ENCODE measurements at places on chromosomes 7 and 10.

- no peak for DNase-seq
Measured at GRCh38 chr10:6980353-6980752, 400.3 kb upstream of the PRKCQ start.

GRCh38 chr10:14261336-14261735 lies 69.4 kb downstream of the FRMD4A start:
- DNase-seq = no peak

DNA sequence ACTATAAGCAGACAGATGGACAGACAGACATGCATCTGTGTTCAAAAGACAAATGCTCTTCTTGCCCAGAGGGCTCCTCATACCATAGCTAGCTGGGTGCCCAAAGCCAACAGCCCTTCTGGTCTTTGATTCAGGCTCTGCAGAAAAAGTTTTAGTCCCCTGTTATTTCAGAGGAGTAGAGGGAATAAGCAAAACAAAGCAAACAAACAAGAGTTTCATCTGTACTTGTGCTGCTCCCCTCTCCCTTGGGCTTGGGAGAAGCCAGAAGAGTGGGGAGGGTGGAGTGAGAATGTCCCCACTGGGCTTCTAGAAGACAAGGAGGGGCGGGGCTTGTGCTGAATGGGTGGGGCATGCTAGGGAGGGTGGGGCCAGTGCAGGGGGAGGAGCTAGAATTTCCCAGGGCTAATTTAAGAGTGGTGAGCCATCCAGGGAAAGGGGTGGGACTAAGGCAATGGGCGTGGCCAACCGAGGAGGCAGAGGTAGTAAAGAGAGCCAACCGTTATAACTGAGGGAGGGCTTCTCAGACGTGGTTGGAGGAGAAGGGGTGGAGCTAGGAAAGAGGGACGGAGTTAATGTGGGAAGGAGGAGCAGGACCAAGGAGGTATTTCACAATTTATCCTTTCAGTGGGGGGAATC lies 101.2 kb upstream of the MGMT start:
- no peak for DNase-seq

DNA sequence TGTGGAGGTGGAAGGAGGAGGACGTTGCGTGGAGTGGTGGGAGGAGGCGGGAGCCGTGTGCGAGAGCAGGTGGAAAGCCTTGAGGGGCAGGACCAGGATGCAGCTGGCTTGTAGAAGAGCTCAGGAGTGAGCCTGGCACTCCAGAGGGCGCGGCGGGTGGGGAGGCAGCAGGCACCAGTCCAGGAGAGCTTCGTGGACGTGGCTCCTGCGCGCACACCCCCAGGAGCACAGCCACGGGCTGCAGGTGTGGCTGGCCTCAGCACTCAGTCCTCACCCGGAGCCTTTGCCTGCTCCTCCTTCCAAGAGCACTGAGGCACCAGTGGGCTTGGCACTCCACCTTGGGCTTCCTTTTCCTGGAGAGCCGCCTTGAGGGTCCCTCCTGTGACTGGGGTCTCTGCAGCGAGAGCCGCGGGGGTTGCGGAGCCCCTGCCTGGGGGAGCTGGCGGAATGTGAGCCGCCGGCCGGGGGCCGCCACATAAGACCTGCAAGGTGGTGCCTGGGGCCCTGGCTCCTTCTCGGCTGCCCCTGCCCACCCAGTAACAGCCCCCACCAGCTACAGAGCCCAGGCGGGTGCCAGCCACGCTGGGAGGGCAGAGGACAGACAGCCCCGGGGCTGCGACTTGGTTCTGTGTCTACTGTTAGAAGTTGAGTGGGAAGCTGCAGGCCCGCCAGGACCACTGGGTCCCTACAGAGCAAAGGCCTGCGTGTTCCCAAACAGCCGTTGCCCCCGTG lies 11.1 kb downstream of the MAFK start:
- no peak for DNase-seq

- DNase-seq = no peak
Measured at GRCh38 chr10:24938076-24938475, 14.3 kb downstream of the PRTFDC1 start.

DNA sequence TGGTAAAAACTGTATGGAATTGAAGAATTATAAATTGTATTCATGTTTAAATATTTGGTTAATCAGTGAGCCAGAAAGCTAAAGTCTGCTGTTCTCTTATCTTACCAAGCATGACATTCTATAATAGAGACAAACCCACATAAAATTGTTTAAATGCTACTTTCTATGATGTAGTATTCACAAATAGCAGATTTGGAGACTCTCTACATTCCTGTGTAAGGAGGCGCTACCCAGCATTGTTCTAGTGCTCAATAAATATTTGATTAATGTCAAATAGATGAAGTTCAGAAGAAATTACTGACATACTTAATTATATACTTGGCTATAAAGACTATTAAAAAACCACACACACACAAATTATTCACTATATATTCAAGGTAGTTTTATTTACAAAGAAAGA lies 49.8 kb downstream of the DOCK4 start:
- DNase-seq = no peak

DNA sequence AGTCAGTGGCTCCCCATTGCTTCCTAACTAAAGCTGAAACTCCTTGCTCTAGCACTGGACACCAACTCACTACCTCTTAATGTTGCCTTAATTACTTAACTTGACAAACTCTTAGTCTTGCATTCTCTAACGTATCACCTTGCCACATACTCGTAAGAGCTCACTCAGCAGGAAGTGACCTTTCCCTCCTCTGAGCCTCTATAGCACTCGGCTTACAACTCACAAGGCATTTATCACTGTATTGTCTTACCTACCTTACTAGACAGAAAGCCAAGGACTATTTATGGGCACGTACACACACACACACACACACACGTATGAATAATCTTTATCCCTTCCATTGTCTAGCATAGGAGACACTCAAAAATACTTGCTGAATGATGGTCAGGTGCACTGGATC lies 21.2 kb downstream of the CEP41 start:
- no peak for DNase-seq

- DNase-seq = no peak
Measured at GRCh38 chr10:45473126-45473525, 99.1 kb downstream of the ALOX5 start.

DNA sequence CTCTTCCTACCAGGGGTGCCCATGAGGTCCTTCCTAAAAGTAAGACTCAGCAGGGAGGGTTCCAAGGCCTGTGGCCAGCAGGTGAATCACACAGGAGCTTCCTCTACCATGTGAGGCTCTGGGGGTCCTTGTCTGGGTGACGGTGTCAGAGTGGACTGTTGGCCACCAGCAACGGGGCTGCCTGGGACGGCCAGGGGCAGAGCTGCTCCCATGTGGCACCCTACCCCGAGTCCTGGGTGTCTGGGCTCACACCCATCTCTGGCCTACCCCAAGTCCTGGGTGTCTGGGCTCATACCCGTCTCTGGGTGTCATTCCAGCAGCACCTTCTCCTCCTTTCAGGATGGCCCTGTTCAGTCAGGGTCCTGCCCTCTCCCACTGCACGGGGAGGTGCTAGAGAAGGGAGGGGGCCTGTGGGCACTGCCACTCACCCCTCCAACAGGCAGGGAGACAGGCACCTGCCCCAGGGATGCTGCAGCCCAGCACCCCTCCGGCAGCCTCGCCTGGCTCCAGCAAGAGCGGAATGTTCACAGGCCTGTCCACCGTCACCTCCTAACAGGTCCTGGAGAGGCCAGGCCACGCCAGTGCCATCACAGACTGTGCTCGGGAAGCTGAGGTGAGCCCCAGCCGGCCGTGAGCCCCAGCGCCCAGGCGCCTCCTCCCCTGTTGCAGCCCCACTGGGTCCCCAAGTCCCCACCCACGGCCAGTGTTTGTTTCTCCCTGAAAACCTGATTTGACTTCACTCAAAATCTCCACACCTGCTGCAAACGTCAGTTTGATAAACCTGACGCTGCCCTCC lies 143.7 kb downstream of the PTPRN2 start:
- DNase-seq = no peak

GRCh38 chr10:87691506-87692070 lies 31.9 kb downstream of the PAPSS2 start:
- no peak for DNase-seq

DNA sequence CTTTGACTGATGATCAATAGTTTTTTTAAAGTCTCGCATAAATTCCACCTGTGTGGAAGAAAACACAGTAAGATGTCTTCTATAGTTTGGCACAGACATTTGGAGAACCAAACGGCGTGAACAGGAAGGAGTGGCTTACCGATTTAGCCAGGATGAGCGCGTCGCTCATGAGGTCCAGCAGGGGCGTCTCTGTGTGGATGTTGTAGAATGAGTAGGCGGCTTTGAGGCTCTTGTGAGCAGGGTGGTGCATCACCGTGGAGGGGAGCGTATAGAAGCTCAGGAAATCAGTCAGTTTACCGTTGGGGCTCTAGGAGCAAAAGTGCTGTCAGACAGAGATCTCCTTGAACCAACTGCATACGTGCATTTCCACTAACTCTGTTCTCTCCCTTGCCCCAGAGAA lies 15.5 kb downstream of the RPP38 start:
- no peak for DNase-seq

DNA sequence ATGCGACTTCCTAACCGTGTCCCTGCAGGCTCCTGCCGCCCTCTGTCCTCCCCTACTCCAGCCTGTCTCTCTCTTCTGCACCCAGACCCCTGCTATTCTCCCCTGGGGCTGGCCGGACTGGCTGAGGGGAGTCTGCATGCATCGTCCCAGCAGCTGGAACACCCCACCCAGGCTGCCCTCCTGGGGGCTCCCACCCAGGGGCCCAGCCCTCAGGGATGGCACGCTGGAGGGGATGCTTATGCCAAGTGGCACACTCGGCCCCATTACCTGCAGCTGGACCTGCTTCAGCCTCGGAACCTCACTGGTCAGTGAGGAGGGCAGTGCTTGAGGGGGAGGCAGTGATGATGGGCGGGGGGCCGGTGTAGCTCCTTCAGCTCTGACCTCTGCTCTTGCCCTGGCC lies 21.7 kb upstream of the ZNF467 start:
- DNase-seq = no peak

DNA sequence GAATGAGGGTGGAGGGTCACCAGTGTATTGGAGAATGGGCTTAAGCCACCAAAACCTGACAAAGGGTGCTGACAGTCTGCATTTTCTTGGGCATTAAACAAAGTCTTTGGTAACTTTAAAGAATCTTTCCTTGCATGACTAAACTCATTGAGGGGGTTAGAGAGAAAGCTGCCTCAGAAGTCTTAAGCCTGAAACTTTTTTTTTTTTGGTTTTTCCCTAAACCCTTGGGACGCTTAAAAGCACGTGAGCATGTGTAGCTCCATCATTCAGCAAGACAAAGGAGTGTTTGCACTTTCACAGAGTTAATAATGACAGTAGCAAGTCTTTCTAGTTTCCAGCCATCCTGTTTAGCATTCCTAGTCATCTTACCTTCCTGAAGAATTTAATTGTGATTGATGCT lies 110.7 kb downstream of the LRMDA start:
- DNase-seq = no peak

GRCh38 chr7:74291535-74291934 lies 2.3 kb downstream of the CLIP2 start:
- no peak for DNase-seq

GRCh38 chr7:100562195-100563099 lies 11.3 kb downstream of the SAP25 start:
- no peak for DNase-seq

GRCh38 chr10:122062831-122063674 lies 74.1 kb downstream of the TACC2 start:
- peak; percentile 97 for DNase-seq

GRCh38 chr7:47574482-47575329 lies 7.2 kb downstream of the TNS3 start:
- DNase-seq = no peak

GRCh38 chr7:134784251-134785049 lies 5.0 kb downstream of the CALD1 start:
- DNase-seq = no peak

DNA sequence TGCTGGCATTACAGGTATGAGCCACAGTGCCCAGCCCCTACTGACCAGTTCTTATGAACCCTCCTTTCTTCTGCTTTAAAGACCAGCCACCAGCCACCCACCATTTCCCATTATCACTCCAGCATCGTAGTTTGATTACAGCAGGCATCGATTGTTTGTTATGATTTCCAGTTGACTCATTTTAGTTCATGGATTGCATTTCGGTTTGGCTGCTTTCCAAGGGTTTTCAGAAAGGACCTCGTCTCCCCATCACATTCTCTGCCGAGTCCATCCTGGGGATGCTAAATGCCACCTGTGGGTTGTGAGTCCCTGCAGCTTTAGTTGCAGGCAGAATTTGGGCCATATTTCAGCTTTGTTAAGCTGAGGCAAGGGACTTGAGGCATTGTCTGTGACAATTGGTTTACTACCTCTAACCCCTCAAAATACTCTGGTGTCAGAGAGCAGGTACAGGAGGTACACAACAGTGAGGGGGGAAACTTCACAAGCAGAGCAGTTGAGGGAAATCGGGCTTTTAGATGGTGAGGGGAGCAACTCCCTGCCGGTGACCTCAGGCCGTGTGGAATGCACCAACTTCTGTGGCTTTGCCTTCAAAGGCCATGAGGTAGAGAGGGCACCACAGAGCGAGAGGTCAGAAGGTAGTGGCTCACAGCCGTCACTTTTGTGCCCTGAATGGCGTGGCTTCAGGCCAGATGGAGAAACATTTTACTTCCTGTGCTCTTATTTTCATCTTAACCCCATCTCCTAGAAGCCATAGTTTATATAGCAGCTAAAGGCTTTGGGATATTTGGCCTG lies 203.8 kb downstream of the CCDC3 start:
- DNase-seq = no peak
